ENCODE measurements at places on chromosomes 16 and 17. TPM values are rescaled to one million over a fixed set of nuclear protein-coding genes. Genes with fewer than 3 reads are reported as not detected.

- DNase-seq: no peak
These were observed 231.4 kb upstream of the WSCD1 start for GRCh38 chr17:5838661-5839300.

DNA sequence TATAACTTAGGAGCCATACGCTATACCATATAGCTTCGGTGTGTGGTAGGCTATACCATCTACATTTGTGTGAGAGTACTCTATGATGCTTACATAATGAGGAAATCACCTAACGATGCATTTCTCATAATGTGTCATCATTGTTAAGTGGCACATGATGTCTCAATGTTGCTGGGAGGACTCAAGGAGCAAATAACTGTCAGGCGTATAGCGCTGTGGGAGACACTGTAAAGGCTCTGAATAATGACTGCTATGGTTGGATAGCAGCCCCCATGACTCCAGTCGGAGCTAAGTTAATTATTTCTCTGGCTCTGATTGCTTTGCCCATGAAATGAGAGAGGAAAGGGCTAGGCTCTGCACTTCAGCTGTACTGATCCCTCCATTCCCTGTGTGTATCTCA lies 197.2 kb downstream of the RGS9 start:
- no peak for DNase-seq

DNA sequence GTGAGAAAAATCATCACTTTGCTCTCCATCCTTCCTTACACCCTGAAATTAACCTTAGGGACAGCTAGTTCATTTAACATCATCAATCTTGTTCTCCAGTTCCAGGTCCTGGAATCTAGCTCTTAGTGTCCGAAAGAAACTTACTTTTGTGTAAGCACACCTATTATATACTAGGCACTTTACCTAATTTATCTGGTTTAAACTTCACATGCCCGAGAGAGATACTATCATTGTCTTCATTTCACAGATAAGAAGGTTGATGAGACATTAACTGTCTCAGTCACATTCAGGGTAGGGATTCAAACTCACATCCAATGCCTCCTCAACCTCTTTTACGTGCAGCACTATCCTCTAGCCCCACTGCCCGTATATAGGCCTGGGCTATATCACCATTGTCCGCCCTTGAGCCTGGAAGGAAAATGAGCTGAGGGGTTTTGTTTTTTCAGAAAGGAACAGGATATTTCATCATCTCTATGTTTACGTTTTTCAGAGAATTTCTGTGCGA lies 501 bp upstream of the AP2B1 start:
- no peak for DNase-seq

CDYL2 gene
- 6.0 TPM for total RNA-seq

- no peak for DNase-seq
These were observed 15.3 kb downstream of the TBCD start for GRCh38 chr17:82767041-82767754.

KRT32 gene
- 0.27 TPM for total RNA-seq

DNA sequence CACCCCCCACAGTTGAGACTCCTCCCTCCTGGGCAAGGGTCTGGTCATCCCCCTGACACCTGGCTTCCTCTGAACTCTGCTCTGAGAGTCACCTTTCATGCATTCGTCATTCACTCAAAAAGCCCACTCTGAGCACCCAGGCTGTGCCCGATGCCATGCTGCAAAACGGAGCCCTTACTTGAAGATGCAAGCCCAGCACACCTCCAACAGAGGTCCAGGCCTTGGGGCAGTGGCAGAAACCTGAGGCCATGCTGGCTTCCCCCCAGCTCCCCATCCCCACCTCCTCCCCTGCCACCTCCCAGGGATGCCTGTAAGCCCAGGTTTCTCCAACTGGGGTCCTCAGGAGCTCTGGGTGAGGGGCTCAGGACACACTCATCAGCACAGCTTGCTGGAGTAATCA lies 67.7 kb upstream of the TNRC6C start:
- peak; percentile 63 for DNase-seq

GRCh38 chr17:8387914-8388651 lies 5.1 kb upstream of the RPL26 start:
- DNase-seq: no peak

DNA sequence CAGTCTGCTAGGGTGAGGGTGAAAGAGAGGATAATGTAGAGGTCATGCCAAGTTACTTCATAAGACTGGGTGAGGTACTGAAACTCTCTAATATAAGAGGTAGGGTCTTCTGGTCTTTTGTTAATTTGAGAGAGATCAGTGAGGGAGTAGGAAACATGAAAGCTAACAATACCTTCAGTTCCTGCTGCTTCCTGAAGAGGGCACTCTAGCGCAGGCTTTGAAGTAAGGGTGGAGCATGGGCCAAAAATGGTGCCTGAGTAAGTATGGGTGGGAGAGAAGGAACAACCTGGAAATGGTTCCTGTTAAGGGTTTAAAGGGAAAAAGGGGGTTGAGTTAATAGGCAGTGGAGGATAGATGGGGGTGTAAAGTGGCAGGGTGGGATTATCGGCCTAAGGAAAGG lies 2449.5 kb downstream of the TP53TG3F start:
- no peak for DNase-seq

DNA sequence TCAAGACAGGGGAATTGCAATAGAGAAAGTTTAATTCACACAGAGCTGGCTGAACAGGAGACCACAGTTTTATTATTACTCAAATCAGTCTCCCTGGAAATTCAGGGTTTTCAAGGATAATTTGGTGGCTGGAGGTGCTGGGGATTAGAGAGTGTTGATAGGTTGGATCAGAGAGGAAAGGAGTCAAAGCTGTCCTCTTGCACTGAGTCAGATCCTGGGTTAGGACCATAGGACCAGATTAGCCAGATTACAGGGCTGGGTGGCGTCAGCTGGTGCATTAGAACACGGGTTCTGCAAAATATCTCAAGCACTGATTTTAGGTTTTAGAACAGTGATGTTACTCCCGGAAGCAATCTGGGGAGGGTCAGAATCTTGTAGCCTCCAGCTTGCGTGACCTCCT lies 1.8 kb upstream of the NSMCE1 start:
- DNase-seq: no peak

DEXI gene
- total RNA-seq: 68.1 TPM

GRCh38 chr16:23821875-23822688 lies 13.7 kb upstream of the PRKCB start:
- no peak for DNase-seq

GRCh38 chr17:44960691-44961090 lies 7.4 kb downstream of the C1QL1 start:
- DNase-seq: no peak

DNA sequence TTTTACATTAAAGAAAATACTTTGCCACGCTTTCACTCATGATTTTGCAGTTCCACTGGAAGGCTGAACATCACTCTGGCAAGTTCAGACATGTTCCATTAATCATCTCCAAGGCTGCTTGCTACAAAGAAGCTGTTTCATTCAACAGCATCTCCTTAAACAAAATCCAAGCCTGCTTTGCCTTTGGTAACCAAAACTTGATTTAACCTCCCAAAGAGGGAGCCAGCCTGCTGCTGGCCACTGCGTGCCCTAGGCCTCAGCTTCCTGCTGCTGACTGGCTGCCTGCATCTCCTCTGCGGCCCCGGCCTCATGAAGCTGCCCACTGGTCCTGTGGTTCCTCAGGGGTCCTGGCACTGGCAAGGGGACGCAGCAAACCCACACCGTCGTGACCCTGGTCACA lies 31.8 kb downstream of the ANKRD11 start:
- no peak for DNase-seq

GRCh38 chr17:82937411-82938371 lies 97.9 kb upstream of the ZNF750 start:
- DNase-seq: peak; percentile 47

MMP15 gene
- total RNA-seq: 53.5 TPM

GRCh38 chr17:76166168-76166567 lies 25.1 kb upstream of the FOXJ1 start:
- DNase-seq: no peak

DNA sequence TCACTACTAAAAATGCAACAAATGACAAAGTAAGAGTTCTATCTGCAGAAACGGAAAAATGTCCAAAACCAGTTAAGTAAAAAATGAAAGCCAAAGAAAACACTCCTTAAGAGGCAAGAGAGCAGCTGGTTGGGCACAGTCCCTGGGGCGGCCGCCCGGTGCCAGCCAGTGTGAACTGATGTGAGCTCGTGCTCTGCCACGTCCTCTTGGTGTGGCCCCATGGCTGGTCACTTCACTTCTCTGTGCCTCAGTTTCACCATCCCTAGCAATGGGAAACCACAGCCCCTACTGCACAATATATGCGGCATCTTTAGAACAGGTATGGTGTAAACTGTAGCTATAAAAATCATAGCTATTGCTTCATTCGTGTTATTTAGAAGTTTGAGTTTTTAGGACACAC lies 21.2 kb downstream of the USP36 start:
- no peak for DNase-seq

GRCh38 chr16:68563631-68564381 lies 24.7 kb downstream of the ZFP90 start:
- DNase-seq: no peak

GRCh38 chr17:78485290-78486168 lies 91.7 kb downstream of the DNAH17 start:
- no peak for DNase-seq

CA5A gene
- total RNA-seq: not detected

DNA sequence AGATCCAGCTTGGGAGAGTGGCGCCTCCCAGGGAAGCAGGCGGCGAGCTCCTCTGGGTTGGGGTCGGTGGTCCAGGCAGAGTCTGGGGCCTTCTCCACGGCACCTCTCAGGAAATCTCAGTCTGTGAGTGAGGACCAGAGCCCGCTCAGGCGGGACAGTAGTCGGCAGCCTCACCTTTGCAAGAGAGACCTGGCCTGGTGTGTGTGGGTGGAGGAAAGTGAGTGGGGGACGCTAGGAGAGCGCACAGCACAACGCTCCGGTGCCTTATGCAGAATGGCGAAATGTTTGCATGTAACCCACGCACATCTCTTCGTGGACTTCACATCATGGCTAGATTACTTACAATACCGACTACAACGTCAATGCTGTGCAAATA lies 2.2 kb downstream of the AHSP start:
- DNase-seq: no peak

DNA sequence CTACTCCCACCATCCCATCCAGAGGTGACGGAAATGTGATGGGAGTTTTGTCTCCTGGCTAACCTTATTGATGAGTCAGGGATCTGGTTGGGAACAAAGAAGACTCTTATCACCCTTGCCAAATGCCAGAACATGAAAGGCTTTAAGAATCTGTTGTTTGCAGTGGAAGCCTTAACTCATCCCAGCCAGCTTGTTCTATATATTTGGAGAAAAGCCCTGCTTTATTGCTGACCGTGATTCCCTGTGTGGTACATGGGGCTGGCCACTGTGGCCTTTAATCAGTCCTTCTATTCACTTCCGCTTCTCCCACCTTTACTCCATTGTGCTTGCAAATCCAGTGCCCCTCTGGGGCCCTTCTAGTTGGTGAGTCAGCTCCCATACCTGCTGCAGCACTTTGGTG lies 156.6 kb downstream of the PHKB start:
- no peak for DNase-seq

DNA sequence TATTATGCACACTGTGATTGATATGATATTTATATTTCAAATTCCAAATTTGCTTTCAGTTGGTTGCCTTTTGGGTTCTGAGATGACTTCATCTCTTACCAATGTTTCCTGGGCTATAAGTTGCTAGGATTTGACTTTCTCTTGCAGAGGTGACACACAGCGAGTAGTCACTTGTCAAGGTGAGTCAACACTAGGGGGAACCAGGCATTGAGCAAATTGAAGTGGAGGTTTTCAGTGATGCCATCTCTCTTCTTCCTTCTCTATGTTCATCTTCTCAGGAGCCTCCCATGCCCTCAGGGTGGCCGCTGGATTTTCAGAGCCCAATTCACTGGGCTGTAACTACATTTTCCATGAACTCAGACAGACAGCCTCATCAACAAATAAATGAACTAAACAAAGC lies 6.0 kb upstream of the CPD start:
- DNase-seq: no peak

HOXB8 gene
- total RNA-seq: not detected

DNA sequence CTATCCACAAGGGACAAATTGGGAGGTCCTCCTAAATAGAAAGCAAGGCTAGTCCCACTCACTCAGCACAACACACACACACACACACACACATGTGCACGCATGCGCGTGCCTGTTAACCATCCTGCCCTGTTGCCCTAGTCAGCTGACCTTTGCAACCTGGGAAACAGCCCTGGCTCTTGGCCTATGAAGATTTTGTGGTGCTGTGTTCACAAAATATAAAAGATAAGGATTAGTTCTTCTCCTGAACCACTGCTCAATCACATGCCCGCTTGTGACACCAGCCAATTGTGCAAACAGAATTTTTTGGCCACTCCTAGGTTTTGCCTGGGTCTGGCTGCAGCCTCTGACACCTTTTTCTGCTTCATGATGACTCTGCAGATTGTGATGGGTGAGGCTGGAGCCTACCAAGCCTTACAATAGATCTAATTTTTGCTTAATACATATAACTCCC lies 3.3 kb upstream of the CES1 start:
- DNase-seq: no peak

WNK4 gene
- not detected for total RNA-seq

MRPL38 gene
- total RNA-seq: 76.3 TPM

GRCh38 chr17:74712756-74713155 lies at the start of gene CD300LF:
Gene CD300LF (minus strand): TSS chr17:74712923. CDS start chr17:74712866, 57 bp downstream.
- DNase-seq: peak; percentile 81

DNA sequence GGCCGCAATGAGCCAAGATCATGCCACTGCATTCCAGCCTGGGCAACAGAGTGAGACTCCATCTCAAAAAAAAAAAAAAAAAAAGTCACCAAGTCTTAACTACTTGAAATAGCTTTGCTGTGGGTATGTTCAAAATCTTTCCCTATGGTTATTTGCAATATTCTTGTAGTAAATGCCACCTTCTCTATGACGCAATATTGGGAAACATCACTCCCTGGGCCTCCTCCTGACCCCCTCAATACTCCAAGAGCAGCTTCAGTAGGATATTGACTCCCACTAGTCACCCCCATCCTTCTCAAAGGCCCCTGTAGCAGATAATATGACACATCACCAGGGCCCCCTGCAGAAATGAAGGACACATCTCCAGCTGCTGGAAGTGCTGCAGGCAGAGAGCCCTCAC lies 137.8 kb downstream of the AIPL1 start:
- DNase-seq: no peak

CASKIN1 gene
- total RNA-seq: 1.2 TPM

DNA sequence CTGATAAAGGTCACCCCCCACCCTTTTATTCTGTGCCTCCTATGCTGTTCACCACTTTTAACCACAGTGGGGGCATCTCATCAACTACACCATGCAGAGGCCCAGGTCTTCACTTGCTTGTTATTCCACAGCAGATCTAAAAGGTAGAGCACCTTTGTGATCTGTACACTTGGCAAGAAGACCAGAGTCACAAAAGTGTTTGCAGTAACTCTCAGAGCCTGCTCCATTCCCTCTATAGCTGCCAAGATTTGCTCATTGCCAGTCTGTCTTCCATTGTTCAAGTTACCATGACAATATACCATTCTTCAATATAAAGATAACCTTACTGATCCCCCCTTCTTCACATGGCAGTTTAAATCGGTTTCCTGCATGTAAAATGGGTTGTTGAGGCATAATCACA lies 180.0 kb downstream of the TOX3 start:
- no peak for DNase-seq

GRCh38 chr17:49645654-49646053 lies 32.2 kb downstream of the SPOP start:
- no peak for DNase-seq
